ENCODE measurements at places on chromosomes 7 and 10. TPM values are rescaled to one million over a fixed set of nuclear protein-coding genes. Genes with fewer than 3 reads are reported as not detected.

ZNF804B gene
- not detected for total RNA-seq

- no peak for ATAC-seq
These were observed 31.3 kb upstream of the FOXL3 start for GRCh38 chr7:258476-259190.

DNA sequence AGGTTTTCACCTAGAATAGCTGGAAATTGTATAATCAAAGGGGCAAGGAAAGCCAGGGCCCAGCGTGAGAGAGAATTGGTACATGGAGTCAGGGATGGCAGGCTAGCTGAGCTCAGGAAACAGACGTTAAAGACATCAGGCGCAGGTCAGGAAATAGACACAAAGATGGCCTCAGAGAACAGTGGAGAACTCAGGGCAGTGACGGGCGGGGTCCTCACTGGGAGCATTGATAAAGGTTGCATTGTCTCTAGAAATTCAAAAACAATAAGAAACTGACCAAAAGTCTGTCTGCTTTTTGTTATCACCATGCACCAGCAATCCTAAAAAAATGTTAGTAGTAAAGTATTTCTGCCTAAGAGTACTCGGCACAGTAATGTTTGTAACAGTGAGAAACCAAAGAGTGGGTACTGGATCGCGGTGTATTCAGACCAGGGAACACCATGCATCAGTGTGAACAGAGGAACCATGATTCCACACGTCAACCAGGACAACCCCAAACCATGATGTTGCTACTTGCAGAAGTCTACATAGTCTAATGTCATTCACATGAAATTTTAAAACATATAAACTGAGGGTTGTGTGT lies 81.9 kb upstream of the AUTS2 start:
- ATAC-seq: no peak

GRCh38 chr7:106952658-106953231 lies 87.7 kb downstream of the PIK3CG start:
- no peak for ATAC-seq

DNA sequence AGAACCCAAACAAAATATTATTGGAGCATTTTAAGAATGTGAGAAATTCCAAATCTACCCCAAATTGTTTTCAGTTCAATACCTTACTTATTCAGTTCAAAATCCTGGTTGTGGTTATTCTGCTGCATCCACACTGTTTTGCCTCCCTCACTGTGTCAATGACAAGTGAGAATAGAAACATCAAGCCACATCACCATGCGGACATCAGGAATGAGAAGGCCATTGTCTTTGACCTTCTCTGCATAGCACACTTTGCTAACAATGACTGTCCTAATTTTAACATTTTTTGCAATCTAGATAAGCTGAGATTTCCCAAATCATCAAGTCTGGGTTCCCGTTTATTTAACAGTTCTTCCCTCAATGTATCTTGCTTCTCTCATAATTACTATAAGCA lies 93.7 kb downstream of the ELAPOR2 start:
- no peak for ATAC-seq

- ATAC-seq: no peak
These were observed 20.0 kb downstream of the TCF7L2 start for GRCh38 chr10:112970021-112970420.

- no peak for ATAC-seq
These were observed 51.3 kb downstream of the PFKP start for GRCh38 chr10:3118641-3119091.

CLDN4 gene
- total RNA-seq: 149 TPM

GRCh38 chr10:23040002-23040401 lies 55.4 kb upstream of the MSRB2 start:
- no peak for ATAC-seq

DNA sequence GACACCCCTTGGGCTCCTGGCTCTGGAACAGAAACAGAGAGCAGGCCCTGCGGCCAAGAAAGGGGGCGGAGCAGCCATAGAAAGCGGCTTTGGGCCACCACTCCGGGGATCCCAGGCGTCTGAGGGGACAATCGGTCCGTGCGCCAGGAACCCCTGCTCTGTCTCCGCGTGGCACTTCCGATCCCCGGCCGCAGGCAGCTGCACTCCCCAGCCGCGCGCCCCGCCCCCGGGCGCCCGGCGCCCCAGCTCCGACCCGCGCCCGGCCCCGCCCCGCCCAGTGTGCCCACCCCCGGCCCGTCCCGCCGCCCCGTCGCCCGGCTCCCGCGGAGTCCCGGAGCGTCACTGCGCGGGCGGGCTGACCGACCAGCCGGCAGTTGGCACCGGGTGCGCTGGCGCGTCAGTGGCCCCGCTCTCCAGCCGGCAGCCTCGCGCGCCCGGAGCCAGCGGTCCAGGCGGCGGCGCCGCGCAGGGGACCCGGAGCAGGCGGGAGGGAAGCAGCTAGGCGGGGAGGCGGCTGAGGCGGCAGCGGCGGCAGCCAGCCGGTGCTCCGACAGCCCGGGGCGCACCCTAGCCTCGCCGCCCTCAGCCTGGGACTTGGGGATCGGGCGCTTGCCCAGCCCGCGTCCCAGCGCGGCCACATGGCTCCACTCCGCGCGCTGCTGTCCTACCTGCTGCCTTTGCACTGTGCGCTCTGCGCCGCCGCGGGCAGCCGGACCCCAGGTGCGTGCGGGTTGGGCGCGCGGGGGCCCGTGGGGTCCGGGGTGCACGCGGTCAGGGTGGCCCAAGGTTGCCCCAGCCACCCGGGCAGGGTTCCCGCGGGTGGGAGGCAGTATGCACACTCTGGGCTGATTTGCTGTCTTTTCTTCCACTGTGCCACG lies at the start of gene ADAMTS14:
Gene ADAMTS14, plus strand, starts transcription at position 342 of the 878 bp plus-strand sequence. Its CDS starts 297 bp downstream, at position 639.
- peak; percentile 33 for ATAC-seq

GRCh38 chr10:98030093-98030821 lies at the start of gene CRTAC1:
Gene CRTAC1, minus strand, starts transcription at chr10:98030621. Its CDS starts 149 bp downstream, at chr10:98030472.
- peak; percentile 58 for ATAC-seq

GRCh38 chr10:104146882-104147281 lies 24.9 kb downstream of the SFR1 start:
- no peak for ATAC-seq

GRCh38 chr7:2437136-2437535 lies 33.7 kb downstream of the CHST12 start:
- peak; percentile 68 for ATAC-seq

ANKRD2 gene
- total RNA-seq: 0.56 TPM

DNA sequence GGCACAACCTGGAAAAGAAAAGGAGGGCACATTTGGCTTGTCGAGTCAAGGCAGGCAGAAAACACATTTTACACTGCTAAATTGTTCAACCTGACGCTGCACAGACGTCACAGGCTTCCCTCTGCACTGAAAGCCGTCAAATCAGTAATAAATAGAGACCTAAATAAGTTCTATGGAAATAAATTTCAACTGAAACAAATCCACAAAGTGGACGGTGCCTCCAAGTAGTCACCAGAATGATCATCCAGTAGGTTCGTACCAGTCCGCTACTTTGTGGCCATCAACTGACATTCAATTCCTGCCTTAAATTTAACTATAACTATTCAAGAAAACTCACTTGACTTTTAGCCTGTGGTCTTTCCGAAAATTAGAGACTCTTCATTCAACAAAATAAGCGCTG lies 49.0 kb downstream of the NPVF start:
- ATAC-seq: no peak

DNA sequence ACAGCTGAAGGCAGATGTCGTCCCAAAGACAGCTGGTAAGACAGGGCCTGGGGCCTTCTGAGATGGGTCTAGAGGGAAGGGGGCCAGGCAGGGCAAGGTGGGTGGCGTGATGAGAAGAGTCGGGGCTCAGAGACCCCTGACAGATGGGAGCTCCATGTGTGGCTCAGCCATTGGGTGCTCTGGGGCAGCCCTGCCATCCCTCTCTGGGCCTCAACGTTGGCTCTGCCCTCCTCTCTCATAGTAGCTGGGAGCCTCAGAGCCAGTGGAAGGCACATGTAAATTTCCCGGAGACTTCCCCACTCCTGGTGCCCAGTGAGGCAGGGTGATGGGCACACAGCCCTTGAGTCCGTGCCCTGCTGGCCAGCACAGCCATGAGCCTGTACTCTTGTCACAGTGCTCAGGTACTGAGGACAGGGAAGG lies 1.8 kb downstream of the PPIF start:
- ATAC-seq: no peak

PPP1R3C gene
- 91.9 TPM for total RNA-seq

DNA sequence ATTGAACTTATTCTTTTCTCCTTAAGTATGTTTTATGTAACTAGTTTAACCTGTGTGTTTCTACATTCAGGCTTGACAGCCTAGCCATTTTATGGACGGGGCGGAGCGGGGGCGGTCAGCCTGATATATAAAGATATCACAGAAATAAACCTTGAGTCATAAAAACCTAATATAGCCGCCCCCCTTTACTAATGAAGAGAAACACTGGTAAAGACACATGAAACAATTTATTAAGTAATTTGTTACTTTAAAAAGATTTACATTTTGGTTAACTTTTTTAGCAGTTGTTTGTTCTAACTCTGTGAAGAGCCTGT lies 84.0 kb downstream of the MAPK8 start:
- no peak for ATAC-seq

GRCh38 chr7:22759721-22760120 lies 32.7 kb downstream of the IL6 start:
- no peak for ATAC-seq

TRA2A gene
- total RNA-seq: 74.9 TPM

DNA sequence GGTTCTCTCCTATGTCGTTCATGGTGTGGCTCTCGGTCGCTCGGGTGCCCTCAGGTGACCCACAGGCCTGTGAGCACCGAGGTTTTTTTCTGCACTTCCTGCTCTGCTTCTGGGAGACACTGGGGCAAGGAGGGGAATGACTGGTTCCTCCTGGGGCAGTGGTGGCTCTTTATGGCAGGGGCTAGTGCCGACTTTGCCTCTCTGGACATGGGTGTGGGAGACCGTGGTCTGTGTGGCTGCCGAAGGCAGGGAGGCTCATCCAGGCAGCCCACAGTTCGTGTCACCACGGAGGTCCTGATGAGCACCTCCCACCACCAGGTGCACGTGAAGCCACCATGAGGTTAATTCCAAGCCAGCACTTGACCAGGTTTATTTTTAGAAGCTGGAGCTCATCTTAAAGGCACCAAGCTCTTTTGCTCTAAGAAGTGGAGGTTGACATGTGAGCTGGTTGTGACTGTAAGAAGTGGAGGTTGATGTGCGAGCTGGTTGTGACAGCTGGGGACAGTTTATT lies 24.7 kb upstream of the DPYSL4 start:
- no peak for ATAC-seq

DNA sequence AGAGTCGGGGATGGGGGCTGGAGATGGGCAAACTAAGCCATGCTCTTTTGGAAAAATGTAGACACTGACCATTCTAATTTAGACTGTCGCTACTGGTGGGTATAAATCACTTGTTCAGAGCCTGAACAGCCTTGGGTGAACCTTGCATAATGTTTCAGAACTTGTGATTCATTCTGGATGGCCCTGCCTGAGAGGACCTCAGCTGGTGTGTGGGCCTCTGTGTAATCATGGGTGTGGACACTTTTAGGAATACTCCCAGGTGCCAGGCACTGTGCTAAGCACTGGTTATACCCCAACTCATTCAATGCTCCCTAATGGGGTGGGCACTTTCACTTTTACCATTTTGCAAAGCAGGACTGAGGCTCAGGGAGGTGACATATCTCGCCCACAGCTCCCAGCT lies 26.8 kb upstream of the TM9SF3 start:
- peak; percentile 51 for ATAC-seq

- peak; percentile 15 for ATAC-seq
These were observed 20.5 kb downstream of the CLEC2L start for GRCh38 chr7:139543801-139544603.

HMX3 gene
- total RNA-seq: not detected

LEP gene
- 0.12 TPM for total RNA-seq

CALML3 gene
- total RNA-seq: 501 TPM

- no peak for ATAC-seq
These were observed 90.1 kb upstream of the CYP26C1 start for GRCh38 chr10:92970301-92971070.

PALD1 gene
- total RNA-seq: 4.6 TPM

DNA sequence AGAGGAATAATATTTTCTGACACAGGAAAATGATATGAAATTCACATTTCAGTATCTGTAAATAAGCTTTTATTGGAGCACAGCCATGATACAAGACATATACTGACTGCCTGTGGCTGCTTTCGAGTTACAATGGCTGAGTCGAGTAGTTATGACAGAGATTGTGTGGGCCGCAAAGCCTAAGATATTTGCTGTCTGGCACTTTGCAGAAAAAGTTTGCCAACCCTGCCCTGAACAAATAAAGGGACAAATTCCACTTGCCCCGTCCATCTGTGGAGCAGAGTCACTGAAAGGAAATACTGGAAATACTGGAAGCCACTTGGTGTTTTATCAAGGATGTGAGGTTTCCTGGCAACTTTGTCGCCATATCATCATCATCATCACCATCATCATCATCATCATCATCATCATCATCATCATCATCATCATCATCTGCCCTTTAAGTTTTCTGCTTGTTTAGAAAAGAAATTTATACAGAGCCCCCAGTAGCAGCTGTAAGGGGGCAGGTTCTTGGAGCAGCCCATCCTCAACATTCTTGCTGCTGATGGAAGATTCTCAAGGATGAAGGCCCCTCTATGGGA lies 85.8 kb downstream of the TCF7L2 start:
- ATAC-seq: no peak

GRCh38 chr7:50356212-50356944 lies 51.9 kb downstream of the IKZF1 start:
- peak; percentile 19 for ATAC-seq

GRCh38 chr7:112118581-112119566 lies 87.3 kb downstream of the DOCK4 start:
- no peak for ATAC-seq

LRRD1 gene
- total RNA-seq: not detected

- peak; percentile 29 for ATAC-seq
These were observed 16.3 kb downstream of the REEP3 start for GRCh38 chr10:63537536-63537935.

DNA sequence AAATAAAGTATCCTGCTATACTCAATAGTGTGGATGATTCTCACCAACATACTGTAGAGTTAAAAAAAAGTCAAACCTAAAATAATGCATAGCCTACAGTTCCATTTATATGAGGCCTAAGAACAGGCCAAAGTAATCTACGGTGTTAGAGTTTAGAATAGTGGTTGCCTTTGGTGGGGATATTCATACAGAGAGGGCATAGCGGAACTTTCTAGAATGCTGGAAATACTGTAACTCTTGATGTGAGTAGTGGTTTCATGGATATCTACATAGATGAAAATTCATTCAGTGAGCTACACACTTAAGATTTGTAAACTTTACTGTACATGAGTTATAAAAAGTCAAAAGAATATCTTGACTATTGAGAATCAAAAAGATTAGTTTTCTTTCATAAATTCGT lies 349.9 kb upstream of the NFE2L3 start:
- ATAC-seq: no peak

GRCh38 chr7:100575206-100575631 lies 1.5 kb upstream of the SAP25 start:
- peak; percentile 4 for ATAC-seq

NEBL gene
- 30.1 TPM for total RNA-seq

Measured in esophagus mucosa (tissue), 1 donor.